ENCODE measurements at places on chromosomes 11 and 22. TPM values are rescaled to one million over a fixed set of nuclear protein-coding genes. Genes with fewer than 3 reads are reported as not detected.

The EEF1G gene
- polyA plus RNA-seq = 2,564 TPM

The E2F8 gene
- polyA plus RNA-seq = 34.1 TPM

The SERHL2 gene
- polyA plus RNA-seq = 7.2 TPM

The ARCN1 gene
- 153 TPM for polyA plus RNA-seq

The P2RX3 gene
- polyA plus RNA-seq = 0.26 TPM

The ARHGAP42 gene
- 46.6 TPM for polyA plus RNA-seq

The CLP1 gene
- polyA plus RNA-seq = 12.8 TPM

The RFPL2 gene
- polyA plus RNA-seq = not detected

The THY1 gene
- 62.8 TPM for polyA plus RNA-seq

The OR2AG1 gene
- polyA plus RNA-seq = 0.05 TPM

The OR51E2 gene
- 0.13 TPM for polyA plus RNA-seq

The IL10RA gene
- 7.3 TPM for polyA plus RNA-seq

The NPAS4 gene
- polyA plus RNA-seq = 0.14 TPM

The ACRV1 gene
- 0.73 TPM for polyA plus RNA-seq

The SPDYC gene
- polyA plus RNA-seq = not detected

The KRTAP5-10 gene
- polyA plus RNA-seq = 0.22 TPM

The DRAP1 gene
- 143 TPM for polyA plus RNA-seq

The ART5 gene
- polyA plus RNA-seq = 2.1 TPM

The LZTR1 gene
- polyA plus RNA-seq = 49.8 TPM

The CBX6 gene
- polyA plus RNA-seq = 20.9 TPM

The POU2AF2 gene
- polyA plus RNA-seq = 0.15 TPM

The SHISA8 gene
- polyA plus RNA-seq = 0.08 TPM

The SLC43A3 gene
- polyA plus RNA-seq = 41.0 TPM

The MAJIN gene
- polyA plus RNA-seq = not detected

The LRRC32 gene
- 45.1 TPM for polyA plus RNA-seq

The RIC8A gene
- 71.1 TPM for polyA plus RNA-seq

The CST6 gene
- polyA plus RNA-seq = 0.30 TPM

The IGSF22 gene
- polyA plus RNA-seq = 1.1 TPM

The STX5 gene
- polyA plus RNA-seq = 55.5 TPM

The CALCA gene
- 2.5 TPM for polyA plus RNA-seq

The OR8D4 gene
- 0.06 TPM for polyA plus RNA-seq

The PKDREJ gene
- polyA plus RNA-seq = 0.60 TPM

The OR11H1 gene
- not detected for polyA plus RNA-seq

The GLYATL1 gene
- 2.9 TPM for polyA plus RNA-seq

The ANO5 gene
- 4.2 TPM for polyA plus RNA-seq

The SMC1B gene
- 0.37 TPM for polyA plus RNA-seq

The CDC45 gene
- 10.0 TPM for polyA plus RNA-seq

The CNGA4 gene
- 1.5 TPM for polyA plus RNA-seq

The ENTHD1 gene
- polyA plus RNA-seq = not detected

The SLC37A2 gene
- polyA plus RNA-seq = 3.9 TPM
